ENCODE measurements at places on chromosomes 12 and 14.

DNA sequence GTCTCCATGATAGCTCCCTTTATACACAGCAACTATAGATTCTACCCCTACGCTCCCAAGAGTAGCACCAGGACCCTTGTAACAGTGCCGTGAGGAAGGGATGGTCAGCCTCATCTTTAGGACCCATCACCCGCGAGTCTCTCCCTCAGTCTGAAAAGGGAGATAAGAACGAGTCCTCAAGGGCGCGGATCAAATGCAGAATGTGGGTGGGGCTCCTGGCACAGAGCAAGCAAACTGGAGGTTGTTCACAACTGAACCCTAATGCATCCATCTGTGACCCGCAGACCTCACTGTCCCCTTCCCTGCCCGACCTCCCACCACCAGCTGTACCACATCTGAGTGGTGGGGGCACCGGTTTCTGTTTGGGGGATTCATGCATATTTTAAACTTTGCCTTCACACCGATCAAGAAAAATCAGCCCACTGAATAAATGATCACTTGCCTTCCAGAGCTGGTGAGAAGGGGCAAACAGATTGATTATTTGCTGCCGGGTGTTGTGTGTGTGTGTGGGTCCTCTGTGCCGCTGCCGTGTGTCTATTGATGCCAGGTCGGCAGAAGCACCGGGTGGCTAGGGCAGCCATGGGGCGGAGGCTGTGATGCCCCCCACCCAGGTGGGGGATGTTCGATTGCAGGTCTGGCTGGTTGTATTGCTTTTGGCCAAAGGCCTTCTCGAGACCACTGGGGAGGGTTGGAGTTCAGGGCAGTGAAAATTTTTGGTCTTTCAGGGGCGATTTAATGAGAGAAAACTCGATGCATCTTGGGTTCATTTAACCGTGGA is 35.7 kb upstream of the BEGAIN start:
- no peak for DNase-seq

- no peak for DNase-seq
Observed at GRCh38 chr12:114404083-114404925, 1.6 kb downstream of the TBX5 start.

DNA sequence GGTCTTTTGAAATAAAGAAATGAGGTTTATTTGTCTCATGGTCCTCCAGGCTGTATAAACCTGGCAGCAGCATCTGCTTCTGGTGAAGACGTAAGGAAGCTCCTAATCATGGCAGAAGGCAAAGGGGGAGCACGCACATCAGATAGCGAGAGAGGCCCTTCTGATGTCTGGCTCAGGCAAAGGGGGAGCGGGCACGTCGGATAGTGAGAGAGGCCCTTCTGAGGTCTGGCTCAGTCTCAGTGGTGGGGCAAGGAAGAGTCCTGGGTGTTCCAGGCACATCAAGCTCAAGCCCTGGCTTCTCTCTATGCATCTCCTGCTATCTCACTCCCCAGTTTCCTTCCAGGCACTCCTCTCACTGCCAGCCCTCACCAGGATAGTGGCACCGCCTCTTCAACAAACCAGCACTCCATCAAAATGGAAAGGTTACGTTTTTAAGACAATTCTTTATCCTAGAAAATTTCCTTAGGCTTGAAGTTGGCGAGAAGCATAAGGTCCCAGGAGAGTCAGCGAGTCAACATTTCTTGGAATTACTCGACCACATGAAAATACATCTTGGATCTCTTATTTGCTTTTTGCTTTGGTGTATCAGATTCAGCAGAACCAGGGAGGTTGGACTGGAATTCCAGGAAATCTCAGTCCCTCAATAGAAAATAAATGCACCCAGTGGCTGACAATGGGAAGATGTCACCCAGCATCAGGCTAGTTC is 189.6 kb upstream of the TMEM132C start:
- no peak for DNase-seq

GRCh38 chr14:102764220-102764671 is 13.0 kb upstream of the TRAF3 start:
- no peak for DNase-seq

DNA sequence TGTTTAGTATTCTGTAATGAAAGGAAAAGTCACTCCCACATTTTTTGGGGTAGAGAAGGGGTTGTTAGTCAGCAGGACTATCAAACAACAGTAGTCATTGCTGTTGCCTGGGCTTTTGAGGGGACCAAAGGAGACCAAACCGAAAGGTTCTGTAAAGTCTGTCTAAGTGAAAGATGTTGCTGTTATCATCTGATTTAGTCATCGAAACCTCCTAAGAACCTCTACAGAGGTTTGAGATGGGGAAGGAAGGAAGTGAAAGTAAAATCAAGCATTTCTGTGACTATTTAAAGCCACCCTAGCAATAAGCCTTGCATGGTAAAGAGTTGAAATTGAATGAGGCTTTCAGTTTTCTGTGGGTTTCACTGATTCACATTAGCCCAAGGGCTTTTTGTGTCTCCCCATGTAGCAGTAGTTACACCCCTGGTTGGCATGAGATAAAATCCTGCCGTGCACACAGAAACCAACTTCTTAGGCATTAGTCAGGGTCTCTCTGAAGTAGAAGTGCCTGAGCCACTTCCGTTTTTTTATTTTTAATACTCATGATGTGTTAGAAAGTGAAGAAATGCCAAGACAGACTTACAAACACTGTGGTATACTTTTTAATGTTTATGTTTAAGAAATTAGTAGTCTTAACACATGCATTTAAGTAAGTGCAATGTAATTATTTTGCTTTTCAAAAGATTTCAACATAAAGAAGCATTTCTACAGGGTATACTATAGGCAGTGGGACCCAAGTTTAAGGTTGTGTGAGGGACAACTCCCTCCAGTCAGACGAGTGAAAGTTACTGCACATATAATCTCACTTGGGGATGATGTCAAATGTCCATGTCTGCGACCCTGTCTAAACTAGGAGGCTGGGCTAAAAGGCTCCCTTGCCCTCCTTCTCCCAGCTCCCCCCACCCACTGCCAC is 50.4 kb downstream of the DYRK2 start:
- no peak for DNase-seq

DNA sequence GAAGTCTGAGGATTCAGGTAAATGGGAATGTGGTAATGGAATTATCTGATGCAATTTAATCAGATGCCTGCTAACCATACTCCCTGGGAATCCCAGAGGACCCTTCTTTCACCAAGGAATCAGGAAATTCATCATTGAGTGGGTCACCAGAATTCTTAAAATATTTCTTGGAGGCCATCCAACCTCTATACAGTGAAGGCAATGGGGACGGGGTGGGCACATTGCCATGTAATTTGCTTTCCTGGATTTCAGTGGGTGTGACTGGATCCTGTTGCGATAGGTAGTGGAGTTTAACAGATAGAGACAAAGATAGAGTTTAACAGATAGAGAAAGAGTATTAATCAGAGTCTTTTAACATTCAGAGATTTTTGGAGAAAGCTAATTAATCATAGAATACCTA is 394.4 kb downstream of the DAD1 start:
- DNase-seq, result no peak

DNA sequence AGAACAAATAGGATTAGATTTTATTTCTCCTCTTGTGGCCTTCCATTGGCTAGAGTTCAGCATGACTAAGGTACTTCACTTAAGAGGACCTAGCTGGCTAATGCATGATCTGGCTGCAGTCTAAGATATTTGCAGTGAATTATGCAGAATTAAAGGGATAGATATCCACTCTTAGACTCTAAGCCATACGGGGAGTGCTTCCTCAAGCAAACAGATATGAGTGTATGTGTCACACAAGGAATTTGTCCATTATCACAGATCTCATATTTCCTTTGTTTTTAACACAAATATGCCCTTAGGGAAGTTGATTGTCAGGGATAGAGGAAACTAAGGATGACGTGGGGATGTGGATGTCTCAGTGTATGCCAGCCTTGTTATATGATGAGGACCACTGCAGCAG is 88.1 kb upstream of the DHRS4 start:
- DNase-seq, result peak; percentile 55

DNA sequence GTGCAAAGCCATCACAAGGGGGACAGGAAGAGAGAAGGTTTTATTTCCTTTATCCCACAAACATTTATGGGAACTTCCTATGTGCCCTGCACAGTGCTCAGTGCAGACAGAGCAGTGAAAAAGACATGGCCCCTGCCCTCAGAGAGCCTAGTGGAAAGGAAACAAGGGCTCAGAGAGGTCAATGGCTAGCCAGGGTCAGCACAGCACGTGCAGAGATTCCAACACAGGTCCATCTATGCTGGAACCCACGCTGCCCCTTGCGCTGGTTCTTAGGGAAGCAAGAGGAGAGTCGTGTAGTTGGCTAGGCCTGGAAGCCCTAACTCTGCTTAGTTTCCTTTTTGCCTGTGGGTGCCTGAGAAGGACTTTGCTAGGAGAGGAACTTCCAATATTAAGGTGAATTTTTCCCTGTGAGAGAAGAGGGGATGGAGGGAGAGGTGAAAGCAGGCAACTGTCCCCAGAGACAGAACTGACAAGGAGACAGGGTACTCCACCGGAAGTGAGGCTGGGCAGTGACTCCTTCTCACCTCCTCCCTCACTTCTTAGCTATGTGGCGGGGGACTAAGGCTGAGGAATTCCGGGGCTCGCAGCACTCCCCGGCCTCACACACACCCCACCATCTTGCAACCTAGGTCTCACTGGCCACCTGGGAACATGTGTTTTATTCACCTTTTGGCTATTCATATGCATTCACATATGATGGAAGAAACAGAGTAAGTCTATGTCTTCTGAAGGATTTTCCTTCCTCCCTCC is 12.1 kb upstream of the GPX2 start:
- DNase-seq, result no peak

DNA sequence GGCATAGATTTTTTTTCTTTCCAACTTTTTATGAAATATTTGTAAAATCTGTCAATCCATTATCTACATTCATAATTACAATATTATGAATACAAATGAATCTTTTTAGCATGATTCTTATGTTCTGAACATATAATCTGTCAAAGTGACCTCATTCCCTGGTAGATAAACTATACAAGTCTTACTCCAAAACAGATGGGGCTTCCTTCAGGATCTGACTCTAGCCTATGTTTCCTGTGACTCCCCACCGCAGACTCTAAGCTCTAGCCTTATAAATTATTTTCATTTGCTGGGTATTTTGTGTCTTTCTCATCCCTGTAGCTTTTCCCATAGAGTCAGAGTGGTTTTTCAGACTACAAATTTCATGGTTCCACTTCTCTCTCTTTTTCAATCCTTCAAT is 202.1 kb upstream of the KITLG start:
- DNase-seq, result no peak

- DNase-seq, result no peak
Observed at GRCh38 chr12:131608740-131609690, 101.9 kb upstream of the SFSWAP start.

GRCh38 chr12:116201908-116202307 is 75.6 kb downstream of the MED13L start:
- no peak for DNase-seq

- no peak for DNase-seq
Observed at GRCh38 chr12:75528692-75529091, 17.3 kb upstream of the KRR1 start.

DNA sequence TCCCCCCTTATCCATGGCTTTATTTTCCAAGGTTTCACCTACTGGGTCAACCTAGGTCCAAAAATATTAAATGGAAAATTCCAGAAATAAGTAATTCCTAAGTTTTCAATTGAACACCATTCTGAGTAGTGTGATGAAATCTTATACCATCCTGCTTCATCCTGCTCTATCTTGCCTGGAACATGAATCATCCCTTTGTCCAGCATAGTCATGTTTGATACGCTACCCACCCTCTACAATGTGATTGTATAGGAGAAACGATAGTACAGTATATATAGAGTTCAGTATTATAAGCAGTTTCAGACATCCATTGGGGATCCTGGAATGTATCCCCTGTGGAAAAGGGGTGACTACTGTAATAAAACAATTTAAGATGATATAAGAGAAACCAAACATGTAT is 62.2 kb downstream of the IFNG start:
- no peak for DNase-seq

GRCh38 chr12:40106655-40107054 is 774 bp upstream of the SLC2A13 start:
- DNase-seq, result no peak

- no peak for DNase-seq
Observed at GRCh38 chr12:113397497-113398197, 6.0 kb downstream of the SDS start.

- no peak for DNase-seq
Observed at GRCh38 chr12:80702889-80703805, 4.3 kb upstream of the MYF6 start.

- no peak for DNase-seq
Observed at GRCh38 chr12:3035171-3035570, 42.0 kb upstream of the TSPAN9 start.

GRCh38 chr14:102980409-102980810 is 57.9 kb downstream of the AMN start:
- DNase-seq, result no peak

- no peak for DNase-seq
Observed at GRCh38 chr12:24198936-24199671, 249.6 kb upstream of the SOX5 start.

DNA sequence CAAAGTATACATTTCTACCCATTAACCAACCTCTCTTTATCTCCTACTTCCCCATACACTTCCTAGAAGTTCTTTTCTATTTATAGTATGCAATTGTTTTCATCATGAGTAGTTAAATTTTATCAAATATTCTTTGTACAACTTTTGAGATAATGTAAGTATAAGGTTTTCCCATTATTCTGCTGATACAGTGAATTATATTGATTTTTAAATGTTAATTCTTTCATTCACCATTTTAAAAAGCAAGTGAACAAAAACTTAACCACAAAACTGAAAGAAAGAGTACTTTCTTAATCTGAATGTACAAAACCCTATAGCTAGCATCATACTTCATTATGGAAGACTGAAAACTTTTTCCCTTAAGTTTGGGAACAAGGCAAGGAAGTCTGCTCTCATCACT is 9.5 kb upstream of the SLCO1B3 start:
- DNase-seq, result no peak

- DNase-seq, result no peak
Observed at GRCh38 chr14:57199921-57200320, 68.8 kb downstream of the EXOC5 start.

DNA sequence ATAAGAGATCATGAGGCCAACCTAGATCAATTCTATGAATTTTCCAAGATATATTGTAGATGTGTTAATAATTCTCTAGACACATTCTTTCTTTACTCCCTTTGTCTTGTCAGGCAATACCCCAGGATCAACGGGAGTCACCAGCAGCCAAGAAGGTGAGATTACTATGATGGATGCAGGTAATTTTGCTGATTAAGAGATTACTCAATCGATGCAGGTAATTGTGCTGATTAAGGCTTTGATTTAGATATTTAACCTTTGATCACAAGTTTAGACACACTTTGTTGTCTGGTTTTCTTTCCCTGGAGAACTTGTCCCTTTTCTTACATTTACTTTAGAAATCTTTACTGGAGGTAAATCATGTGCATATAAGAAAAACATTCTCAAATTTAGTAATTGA is 134.3 kb upstream of the CNTN1 start:
- no peak for DNase-seq

- DNase-seq, result no peak
Observed at GRCh38 chr12:26830783-26831551, 2.0 kb downstream of the ITPR2 start.

- DNase-seq, result no peak
Observed at GRCh38 chr12:57126561-57126960, 1.7 kb upstream of the LRP1 start.

- DNase-seq, result no peak
Observed at GRCh38 chr12:70329728-70330127, 36.4 kb upstream of the KCNMB4 start.

Data from NCI-H2029 (cell line).